ENCODE measurements at places on chromosomes 4 and X.

GRCh38 chr4:185534866-185535611 is at the start of gene PDLIM3:
Gene PDLIM3 (minus strand): TSS chr4:185535507. CDS start chr4:185535434, 73 bp downstream.
- peak; percentile 63 for DNase-seq

DNA sequence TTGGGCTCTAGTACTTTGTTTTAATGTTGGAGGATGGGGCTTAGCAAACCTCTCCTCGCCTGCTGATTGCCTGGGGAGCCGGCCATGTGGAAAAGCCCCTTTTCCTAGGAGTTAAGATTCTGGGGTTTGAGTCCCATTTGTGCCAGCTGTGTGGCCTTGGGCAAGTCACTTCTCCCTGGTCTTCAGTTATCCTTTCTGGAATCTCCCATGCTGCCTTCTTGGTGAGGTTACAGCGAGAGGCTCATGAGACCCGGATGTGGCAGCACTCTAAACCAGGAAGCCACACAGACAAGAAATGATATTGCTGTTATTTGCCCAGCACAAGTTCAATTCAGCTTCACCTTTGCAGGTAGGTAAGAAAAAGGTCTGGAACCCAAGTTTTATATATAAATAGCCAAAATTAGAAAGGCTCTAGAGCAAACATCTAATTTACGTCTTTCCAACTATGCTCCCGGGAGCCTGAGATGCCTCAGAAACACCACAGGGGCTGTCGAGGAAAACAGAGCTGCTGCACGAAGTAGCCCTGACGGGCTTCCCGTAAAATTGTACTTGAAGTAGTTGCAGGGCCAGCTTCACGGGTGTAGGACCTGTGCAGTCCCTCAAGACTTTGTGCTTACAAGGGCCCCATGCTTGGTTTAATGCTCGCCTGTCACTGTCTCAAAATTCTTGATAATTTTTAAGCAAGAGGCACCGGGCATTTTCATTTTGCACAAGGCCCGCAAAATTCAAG is 8.3 kb upstream of the SASH3 start:
- no peak for DNase-seq

GRCh38 chr4:100208459-100208858 is 18.2 kb upstream of the DDIT4L start:
- DNase-seq: no peak

GRCh38 chr4:185322803-185323202 is 72.9 kb downstream of the LRP2BP start:
- no peak for DNase-seq

- no peak for DNase-seq
These were observed 91.0 kb upstream of the SH3RF1 start for GRCh38 chr4:169361756-169362155.

DNA sequence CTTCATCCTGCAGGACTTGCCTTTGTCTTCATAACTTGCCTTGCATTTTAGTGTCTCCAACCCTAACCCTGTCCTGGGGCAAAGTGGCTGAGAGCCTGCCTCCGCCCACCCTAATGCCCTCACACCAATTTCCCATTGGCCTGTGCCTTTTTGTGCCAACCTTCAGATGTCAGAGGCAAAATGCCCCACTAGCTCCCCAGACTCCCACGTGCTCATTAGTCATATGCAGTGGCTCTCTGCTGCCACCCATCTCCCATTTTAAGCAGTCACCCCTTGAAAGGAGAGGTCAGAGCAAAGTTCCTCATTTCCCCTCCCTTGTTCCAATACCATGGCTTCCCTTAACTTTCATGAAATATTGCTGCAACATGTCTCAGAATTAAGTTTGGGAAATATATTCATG is 74.8 kb upstream of the PASD1 start:
- no peak for DNase-seq

- no peak for DNase-seq
These were observed 165.6 kb downstream of the CHIC1 start for GRCh38 chrX:73728602-73729001.

GRCh38 chr4:89336818-89337420 is 29.3 kb upstream of the GPRIN3 start:
- DNase-seq: no peak

GRCh38 chr4:186149872-186150271 is 41.5 kb upstream of the CYP4V2 start:
- DNase-seq: no peak

- DNase-seq: no peak
These were observed 20.8 kb downstream of the ABHD18 start for GRCh38 chr4:127985989-127986388.
